ENCODE measurements at places on chromosomes 7 and 10.

GRCh38 chr7:29898301-29898700 lies 91.3 kb downstream of the SCRN1 start:
- DNase-seq, result no peak

DNA sequence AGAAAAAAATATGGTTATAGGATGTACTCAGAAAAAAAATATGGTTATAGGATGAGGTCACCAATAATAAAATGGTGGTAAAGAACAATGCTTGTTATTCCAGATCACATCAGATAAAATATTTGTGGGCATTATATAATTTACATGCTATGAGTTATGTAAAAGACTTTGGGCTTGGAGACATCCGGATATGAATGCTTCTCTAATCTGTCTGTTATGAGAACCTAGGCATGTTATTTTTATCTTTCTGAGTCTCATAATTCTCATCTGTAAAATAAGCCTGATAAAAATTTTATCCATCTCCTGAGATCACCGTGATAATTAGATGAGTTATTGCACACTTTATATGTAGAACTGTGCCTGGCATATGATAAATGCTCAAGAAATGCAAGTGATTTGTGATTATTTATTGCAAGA lies 37.8 kb downstream of the DKK1 start:
- DNase-seq, result peak; percentile 43

DNA sequence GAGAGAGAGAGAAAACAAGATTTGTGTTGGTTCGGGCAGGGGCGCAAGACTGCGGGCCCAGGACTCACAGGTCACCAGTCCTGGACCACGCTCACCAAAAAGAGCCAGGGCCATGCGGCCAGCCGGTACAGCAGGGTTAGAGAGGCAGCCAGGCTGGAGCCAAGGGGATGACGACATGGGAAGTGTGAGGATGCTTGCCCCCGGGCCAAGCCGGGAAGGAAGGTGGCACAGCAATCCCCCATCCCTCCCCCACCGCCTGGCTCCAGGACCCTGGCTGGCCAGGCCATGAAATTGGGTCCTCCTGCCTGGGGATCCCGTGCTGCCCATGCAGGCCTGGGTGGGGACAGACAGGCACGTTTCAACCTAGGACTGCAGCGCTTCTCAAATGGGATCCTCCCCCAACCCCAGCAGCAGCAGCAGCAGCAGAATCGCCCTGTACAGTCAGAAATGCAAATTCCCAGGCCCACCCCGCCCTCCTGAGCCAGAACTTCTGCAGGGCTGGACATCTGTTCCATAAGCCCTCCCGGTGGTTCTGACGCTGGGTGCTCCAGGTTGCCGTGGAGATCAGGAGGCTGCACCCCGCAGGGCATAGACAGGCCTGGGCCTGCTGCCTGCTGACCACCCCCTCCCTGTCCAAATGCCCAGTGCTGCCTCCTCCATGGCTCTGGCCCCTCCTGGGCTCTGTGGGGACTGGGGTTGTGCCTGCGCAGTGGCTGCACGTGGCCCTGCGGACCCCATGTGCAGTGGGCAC lies 35.0 kb downstream of the YKT6 start:
- no peak for DNase-seq

DNA sequence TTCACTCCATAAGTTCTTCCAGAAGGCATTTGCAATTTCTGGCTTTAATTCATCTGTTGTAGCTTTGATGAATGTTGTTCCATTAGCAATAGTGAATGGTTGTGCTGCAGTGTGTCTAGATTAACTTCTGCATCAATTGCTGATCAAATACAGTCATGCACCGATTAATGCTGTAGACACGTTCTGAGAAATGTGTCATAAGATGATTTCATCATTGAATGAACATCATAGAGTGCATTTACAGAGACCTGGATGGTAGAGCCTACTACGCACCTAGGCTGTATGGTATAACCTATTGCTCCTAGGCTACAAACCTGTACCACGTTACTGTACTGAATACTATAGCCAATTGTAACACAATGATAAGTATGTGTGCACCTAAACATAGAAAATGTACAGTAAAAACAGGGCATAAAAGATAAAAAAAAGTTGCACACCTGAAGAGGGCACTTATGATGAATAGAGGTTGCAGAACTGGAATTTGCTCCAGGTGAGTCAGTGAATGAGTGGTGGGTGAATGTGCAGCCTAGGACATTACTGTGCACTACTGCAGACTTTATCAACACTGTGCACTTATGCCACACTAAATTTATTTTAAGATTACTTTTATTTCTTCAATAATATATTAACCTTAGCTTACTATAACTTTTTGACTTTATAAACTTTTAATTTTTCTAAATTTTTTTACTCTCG lies 170.7 kb downstream of the HERPUD2 start:
- DNase-seq, result no peak

DNA sequence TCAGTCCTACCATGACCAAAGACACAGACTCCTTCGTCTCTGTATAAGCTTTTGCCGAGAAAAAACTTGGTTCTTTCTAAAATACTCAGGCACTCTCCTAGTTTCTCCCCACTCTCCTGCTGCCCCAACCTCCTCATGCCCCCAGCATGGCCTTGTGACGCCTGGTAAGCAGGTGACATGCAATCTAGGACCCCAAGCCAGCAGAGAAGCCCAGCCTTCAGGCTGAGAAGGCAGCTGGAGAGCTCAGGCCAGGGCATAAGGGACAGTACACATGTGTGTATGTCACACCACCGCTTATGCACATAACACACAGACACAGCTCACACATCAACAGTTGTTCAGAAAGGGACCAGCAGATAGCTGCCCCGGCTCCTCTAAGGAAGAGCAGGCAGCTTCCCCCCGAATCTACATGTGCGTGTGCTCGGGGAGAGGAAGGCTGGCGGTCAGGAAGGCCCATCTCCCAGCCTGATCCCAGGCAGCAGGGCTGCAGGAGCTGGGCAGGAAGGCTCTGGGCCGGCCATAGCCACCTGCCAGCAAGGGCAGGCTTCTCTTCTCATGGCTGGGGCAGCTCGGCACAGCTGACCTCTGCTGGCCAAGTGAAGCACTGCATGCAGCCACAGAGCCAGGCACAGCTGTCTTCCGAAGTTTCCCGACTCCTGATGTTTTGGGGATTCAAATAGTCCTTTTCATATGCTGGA lies 8.5 kb downstream of the DDX56 start:
- DNase-seq, result peak; percentile 66

DNA sequence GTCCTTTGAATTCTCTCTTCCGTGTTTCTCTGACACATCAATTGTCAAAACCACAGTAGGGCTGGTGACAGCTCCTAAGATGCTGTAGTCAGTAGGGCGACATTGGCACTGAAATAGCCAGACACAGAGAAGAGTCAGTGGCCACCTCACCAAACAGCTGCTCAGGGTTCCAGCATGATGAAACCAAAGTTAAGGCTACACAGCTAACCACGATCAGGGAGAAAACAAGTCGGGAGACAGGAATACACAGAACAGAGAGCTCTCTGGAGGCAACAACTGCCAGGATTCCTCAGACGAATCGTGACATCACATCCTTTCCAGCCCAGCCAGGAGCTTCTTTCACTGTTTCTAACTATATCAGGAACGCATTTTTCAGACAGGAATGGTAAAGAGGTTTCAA lies 922.2 kb downstream of the SORCS1 start:
- DNase-seq, result no peak

- no peak for DNase-seq
Observed at GRCh38 chr10:45470098-45471012, 96.3 kb downstream of the ALOX5 start.

DNA sequence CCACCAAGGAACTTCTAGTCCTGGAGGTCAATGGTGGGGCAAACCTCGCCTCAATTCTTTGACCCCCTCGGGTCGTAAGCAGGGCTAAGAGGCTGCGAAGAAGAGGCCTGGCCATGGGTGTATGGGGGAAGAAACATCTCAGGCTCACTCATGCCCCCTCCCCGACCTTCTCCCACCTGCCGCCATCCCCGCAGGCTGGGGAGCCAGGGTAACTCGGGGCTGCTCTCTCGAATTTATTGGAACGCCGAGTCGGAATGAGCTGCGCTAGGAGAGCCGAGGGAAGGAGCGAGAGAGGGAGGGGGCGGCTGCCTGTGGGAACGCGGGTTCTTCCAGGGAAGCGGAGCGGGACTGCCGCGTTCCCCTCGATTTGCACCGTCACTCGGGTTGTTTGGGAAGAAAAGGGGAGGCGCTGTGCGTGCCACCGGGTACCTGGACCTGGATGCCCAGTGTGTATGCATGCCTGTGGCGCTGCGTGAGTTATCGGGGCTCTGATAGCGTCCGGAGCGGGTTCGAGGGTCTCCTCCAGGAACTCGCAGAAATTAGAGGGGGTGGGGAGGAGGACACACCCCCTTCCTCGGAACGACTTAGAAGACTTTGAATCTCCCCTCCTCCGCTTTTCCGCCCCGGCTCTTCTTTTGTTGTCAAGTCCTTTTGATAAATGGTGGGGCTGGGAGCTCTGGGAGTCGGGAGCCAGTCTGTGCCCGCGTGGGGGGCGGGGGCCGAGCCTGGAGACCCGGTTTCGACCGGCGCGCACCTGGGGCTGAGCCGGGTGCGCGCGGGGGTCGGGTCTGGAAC lies 1.8 kb upstream of the ZNF503 start:
- no peak for DNase-seq

GRCh38 chr7:99392659-99393354 lies 15.6 kb downstream of the PDAP1 start:
- DNase-seq, result no peak

DNA sequence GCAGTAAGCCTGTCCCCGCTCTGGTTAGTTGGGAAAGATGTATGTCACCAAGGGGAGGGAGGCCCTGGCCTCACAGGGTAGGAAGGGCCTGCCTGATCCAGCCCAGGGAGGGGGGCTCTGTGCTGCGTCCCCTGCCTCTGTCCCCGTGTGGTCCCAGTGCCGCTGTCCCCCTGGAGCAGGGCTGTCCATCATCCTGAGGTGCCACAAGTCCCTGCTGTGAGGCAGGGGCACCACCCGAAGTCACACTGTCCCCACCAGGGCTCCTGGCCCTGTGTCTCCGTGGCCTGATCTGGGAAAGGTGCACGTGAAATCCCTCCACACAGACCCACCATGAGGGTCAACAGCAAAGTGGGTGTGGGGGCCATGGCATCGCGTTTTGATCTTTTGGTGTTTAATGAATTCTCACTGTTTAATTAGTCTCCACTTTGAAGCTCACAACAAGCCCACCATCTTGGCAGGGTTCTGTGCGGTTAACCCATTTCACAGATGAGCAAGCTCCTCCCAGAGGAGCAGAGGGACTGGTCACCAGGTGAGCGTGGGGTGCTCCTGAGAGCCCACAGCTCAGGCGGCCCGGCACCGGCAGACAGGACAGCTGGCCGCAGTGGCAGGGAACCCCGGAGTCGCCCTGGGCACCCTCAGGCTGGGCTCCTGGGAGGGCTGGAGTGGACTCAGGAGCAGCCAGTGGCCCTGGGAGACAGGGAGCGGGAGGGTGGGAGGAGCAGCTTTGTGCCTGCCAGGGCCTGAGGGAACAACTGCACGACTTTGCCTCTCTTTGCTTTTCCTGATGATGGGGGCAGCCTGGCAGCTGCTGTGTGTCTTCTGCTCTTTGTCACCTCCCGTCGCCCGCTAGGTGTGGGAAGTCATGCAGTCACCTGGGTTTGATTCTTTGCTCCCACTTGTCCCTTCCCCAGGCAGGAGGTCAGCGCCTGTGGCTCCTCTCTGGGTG lies 12.0 kb upstream of the CRYGN start:
- no peak for DNase-seq

GRCh38 chr10:42754155-42755027 lies 28.2 kb upstream of the BMS1 start:
- peak; percentile 48 for DNase-seq
